ENCODE measurements at places on chromosomes 11 and 22.
A peak's percentile ranks its signal among the peaks of the same experiment; 100 is the strongest.

DNA sequence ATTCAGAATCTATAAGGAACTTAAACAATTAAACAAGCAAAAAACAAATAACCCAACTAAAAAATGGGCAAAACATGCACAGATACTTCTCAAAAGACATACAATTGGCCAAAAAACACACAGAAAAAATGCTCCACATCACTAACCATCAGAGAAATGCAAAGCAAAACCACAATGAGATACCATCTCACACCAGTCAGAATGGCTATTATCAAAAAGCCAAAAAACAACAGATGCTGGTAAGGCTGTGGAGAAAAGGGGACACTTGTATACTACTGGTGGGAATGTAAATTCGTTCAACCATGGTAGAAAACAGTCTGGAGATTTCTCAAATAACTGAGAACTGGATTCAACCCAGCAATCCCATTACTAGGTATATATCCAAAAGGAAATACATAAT, 24.8 kb downstream of the ENTHD1 start:
- DNase-seq, result no peak

- no peak for DNase-seq
Measured at GRCh38 chr22:46051646-46052045, 74.7 kb upstream of the WNT7B start.

DNA sequence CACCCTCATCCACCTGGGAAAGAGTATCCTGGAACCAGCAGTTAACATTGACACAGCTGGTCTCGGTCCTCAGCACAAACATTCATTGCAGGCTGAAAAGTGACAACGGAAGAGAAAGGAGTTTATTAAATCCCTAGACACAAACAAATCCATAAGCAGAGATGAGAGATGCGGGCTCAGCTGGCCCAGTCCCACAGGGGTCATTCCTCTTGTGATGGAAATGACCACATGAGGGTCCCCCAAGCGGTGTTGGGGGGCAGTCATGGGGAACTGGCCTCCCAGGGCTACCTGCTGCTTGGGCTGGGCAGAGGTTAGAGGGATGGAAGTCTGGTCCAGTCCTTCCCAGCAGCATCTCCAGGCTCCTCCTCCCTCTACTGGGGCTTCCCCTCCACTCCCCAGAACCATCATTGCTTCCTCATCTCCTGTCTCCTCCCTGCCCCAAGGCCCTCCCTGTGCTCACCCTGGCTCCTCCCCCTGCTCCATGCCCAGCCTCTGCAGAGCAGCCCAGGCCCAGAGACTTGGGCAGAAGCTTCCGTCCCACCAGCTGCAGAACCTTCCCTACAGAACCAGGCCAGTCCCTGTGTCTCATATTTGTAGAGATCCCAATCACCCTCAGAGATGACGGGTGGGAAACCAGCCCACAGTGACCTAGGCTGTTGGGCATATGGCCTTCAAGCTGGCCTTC, 5.4 kb upstream of the IGLL5 start:
- peak; percentile 75 for DNase-seq

DNA sequence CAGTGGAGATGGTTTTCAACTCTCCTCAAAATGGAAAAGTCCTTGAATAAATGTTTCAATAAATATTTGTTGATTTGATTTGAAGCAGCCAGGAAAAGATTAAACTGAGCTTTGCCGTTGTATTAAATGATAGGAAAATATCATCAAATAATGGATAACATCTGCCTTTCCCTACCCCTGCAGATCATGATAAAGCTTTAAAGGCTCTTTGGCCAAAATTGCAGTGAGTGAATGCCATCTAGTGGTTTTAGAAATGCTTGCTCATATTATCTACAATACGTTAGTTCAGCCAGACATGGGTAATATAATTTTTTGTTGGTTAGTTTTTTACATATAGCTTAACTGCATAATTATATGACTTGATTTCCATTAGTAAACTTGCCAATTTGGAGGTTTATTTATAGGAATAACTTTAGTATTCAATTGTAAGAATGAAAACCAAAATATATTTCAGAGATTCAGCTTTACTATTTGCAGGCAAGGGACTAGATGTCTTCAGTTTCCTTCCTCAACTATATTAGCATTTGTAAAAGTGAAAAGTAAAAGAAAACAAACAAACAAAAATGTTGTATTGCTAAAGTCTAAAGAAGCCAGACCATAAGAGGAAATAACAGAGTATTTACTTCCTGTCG, 159.2 kb downstream of the MSANTD4 start:
- DNase-seq, result peak; percentile 10

- DNase-seq, result no peak
Measured at GRCh38 chr11:16418428-16419097, 62.2 kb upstream of the SOX6 start.

- no peak for DNase-seq
Measured at GRCh38 chr11:81916451-81916850, 817.2 kb downstream of the FAM181B start.

- no peak for DNase-seq
Measured at GRCh38 chr11:66593303-66593635, 284 bp downstream of the CCS start.

DNA sequence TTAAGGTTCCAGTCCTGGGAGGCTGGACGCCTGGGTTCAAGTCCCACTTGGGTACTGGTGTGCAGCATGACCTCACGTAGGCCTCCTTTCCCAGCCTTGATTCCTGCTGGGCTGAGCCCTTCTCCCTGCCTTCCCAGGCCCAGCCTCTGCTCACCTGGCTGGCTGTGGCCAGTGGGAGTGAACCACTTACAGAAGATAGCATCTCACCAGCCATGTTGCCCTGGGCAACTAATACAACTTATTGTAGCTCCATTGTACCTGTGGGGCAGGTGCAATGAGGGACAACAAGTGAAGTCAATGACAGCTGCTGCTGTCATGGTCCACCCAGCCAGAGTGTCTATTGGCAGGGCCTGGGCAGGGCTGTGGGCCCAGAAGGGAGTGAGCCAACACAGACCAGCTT, 48.4 kb upstream of the MPEG1 start:
- DNase-seq, result no peak

- peak; percentile 23 for DNase-seq
Measured at GRCh38 chr11:73521621-73522020, 76.3 kb downstream of the FAM168A start.

DNA sequence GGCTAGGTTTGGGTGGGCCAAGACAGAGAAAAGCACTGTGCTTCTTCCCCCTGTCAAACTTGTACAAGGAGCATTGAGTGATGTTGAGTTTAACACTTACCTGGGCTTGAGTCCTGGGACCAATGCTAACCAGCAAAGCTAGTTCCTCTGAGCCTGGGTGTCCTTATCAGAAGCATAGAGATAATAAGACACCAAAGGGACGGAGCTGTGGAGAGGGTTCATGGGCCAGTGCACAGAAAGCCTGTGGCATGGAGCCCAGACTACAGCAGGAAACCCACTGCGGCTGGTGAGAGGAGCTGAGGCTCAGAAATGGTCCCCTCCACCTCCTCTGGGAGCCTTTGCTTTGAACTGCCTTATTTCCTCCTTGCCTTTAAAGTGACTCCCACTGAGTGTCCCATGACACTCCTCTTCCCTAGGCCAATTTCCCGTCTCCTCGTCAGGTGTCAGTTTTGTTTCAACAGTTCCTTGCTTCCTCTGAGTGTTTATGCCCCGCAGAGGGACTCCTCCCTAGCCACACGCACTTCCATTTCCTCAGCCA, 9.4 kb downstream of the SLCO2B1 start:
- no peak for DNase-seq

DNA sequence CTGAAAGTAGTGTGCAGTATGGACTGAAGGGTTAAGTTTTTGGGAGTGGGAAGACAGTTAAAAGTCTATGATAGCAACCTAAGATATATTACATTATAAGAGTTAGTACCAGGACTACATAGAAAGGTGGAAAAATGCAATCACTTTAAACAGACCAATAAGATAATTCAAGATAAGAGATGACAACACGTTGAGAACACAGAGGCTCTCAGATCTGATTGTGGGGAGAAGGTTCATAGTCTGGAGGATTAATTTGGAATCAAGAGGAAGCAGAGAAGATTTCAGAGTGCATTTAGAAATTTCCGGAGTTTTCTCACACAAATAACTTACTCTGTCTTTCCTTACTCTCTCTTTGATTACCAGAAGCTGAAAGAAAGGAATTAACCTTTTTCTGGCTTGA, 441 bp downstream of the CASP5 start:
- no peak for DNase-seq

All from DND-41 (cell line).